Fibroblast of skin of right quadriceps (primary cell): ENCODE measurements at places on chromosomes 3 and 15.

- no peak for DNase-seq
These were observed 34.6 kb downstream of the GASK1A start for GRCh38 chr3:43013743-43014155.

- DNase-seq = peak; percentile 28
These were observed 6.5 kb downstream of the GCSAM start for GRCh38 chr3:112126511-112126911.

DNA sequence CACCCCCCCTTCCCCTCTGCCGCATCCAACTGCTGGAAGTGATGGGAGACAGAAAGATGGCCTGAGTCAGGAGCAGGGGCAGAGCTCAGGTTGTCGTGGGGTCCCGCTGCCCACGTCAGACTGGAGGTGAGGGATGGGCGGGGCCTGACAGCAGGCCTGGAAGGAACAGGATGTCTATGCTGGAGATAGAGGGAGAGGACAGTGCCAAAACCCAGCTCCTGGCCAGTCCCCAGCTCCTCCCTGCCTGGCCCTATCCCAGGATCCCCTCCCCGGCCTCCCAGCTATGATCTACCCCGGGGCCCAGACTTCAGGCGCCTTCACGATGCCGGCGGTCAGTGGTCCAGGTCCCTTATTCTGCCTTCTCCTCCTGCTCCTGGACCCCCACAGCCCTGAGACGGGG, at the start of gene LMAN1L:
Gene LMAN1L (plus strand): TSS at position 303 of the 400 bp plus-strand sequence. CDS start 20 bp downstream, at position 323.
- no peak for DNase-seq

DNA sequence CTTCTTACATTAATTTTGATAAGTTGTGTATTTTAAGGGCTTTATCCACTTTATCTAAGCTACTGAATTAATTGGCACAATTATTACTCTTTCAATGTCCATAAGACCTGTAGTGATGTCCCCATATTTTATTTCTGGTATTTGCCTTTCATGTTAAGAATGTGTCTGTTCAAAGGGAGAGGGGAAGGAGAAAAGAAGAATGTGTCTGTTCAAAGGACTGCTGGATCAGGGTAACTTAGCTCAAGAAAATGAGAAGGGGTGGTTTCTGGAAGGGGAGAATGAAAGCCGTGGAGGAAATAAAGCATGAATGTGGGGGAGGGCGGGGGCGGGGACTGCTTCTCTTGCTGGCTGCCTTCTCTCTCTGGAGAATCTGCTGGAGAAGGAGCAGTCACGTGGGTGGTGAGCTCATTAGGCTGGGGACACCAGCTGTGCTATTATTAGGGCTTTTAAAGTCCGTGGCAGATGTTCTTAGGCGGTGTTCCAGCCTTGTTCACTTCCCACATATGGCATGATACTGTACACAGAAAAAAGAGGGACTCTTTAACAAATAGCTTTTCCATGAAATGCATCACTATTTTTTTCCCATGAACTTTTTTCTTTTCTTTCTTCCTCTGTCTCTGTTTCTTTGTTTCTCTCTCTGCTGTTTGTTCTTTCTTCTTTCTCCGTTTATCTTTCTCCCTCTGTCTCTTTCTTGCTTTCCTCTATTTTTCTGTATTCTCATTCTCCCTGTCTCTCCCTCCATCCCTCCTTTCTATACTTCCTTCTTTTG, 63.7 kb upstream of the ULK4 start:
- DNase-seq = peak; percentile 96

- no peak for DNase-seq
These were observed 271.6 kb downstream of the CHL1 start for GRCh38 chr3:468172-468571.

DNA sequence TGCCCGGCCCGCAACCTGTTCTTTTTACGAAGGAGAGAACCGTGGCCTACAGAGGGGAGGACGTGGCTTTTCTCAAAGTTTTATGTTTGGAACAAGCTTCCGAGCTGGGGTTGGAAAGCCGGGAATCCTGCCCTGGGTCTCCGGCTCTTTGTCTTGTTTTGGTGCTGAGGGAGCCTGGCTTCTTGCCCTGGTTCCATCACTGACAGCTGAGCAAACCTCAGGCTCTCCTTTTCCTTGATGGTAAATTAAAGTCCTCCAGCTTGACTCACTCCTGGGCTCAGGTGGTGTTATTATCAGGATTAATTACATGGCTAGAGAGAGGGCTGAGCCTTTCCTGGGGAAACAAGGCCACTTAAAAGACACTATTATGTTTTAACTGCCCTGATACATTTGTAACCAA, 289.5 kb upstream of the RGMA start:
- no peak for DNase-seq

GRCh38 chr15:33458421-33458820, 147.7 kb downstream of the RYR3 start:
- no peak for DNase-seq

DNA sequence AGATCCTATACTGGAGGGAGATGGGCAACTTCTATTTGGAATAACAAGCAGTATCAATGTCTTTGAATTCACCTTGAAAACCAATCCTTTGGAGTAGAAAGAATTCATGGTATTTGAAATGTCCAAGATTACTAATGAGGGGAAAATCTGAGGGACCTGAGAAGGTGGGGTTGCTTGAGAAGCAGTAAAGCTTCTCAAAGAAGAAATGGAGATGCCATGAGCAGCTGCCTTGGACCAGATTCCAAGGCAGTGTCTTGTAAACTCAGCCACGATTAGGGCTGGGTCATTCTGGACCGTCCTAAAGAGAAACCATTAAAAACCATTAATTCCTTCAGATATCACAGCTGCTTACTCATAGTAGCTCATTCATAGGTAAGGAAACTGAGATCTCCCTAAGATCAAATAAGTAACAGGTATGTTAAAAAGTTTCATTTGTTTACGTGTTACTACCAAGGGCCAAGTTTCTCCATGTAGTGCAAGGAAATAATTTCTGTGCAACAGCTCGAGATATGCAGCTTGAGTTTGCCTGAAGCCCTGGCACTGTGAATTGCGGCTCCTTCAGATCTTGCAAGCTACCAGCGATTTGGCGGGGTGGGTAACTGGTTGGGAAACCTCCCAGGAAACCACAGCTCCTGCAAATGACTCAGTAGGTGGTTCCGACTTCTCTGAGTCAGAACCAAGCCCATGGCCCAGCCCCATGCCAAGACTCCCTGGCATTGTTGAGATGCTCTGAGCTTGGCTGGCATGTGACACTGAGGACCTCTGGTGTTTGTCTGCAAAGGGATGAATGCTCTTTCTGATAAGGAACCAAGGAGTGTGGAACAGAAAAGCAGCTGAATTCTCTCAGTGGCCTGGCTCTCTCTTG, 296.8 kb downstream of the RORA start:
- peak; percentile 43 for DNase-seq
